ENCODE measurements at places on chromosomes 1 and 21.

- no peak for DNase-seq
These were observed 27.4 kb downstream of the HIVEP3 start for GRCh38 chr1:41891199-41891896.

DNA sequence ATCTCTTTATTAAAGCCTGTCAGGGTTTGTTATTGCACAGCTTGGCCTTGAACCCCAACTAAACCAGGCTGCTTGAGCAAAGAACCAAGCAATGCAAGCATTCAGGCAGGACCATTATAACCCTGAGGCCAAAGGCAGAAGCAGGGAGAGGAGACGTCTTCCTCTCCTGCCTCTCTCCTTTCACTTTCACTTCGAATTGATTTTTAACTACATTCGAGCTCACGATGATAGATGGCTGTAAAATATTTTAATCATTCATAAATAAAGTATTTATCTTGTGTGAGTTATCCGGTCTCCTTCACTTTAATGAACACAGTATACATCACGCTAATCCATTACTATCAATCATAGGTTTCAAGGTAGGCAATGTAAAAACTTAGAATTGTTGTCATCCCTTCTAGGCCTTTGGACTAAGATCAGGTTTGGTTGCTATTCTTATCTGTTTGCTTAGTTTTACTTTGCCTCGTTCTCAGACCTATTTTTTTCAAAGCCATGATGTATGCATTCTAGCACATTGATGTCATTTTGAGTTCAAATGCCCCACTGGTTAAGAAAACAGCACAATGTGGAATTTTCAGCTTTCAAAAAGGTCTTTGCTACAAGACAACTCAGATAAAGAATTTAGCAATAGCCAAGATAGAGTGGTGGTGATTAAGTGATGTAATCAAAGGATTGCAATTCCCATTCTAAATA is 480.2 kb upstream of the RUNX1 start:
- no peak for DNase-seq

DNA sequence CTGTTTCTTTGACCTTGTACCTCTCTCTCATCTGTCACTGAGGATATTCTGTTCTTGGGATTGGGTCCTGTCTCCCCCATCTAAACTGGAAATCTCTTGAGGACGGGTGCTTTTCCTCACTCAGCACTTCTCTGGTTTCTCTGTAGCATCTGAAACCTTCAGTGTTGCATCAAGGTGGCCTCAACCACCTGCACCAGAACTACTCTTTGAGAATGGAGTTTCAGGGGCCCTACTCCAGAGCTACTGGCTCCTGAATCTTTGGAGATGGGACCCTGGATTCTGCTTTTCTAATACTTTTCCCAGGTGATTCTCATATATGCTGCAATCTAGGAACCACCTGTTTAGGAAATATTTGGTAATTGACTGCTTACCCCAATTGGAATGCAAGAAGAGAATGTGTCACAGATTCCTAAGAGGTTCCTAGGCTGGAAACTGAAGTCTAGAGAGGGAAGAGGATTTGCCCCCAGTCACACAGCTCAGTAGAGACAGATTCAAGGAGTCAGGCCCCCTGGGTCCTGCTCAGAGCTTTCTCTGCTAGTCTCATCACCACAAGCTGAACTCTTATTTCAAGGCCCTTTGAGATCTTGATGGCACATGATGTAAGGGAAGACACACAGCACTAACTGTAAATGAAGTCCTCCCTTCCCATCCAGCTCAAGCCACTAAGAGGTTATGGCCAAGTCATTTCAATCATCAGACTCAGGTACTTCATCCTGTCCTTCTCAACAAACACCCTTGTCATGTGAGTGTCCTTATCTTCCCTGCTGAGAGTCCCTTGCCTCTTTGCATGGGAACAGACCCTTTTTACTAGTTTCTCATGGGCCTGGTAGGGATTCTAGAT is 48.7 kb downstream of the EIF2D start:
- no peak for DNase-seq

DNA sequence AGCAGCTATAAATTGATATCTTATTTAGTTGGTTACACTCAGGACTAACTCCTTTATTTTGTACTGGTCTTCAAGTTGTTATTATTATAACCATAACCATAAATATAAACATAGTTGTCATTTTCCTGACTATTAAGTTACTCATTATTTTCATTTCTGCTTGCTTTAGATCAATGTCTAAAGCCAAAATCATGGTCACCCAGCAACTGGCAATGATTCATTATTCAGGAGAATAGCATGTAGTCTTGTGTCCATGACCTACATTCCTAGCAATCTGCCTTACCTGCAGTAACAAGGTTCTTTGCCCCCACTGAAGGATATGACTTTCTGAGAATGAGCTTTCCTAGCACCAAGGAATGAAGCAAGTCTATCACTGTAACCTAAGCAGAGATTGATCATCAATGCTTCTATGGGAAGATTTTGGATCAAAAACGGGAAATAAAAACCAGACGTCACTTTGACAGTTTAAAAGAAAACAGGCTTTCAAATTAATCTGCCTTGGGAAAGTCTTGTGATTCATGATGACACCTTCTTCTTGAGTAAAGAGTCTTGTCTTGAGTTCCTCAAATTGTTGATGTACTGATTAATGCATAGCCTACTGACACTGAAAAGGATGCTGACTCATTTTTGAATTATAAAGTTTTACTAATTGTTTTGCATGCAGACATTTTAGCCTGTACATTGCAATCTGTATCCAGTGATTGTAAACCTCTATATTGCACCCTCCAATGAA is 203.3 kb upstream of the IVNS1ABP start:
- no peak for DNase-seq

DNA sequence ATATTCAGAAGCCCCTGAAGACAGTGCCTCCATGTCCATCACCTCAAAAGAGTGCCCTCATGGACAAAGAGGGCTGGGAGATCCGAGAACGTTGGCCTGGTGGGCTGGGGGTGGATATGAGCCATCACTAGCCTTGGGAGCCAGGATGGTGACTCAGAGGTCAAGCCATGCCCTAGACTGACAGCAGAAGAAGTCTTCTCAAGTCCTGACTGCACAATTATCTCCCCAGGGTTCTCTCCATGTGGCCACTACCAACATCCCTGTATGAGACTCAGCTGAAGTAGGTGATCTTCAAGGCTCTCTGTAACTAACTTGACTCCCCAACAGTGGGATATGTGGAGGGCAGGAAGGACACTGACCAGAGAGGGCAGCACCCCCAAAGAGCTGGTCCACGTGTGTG is 7.1 kb upstream of the USF1 start:
- DNase-seq = no peak

Measured in HL-60 (cell line).